ENCODE measurements at places on chromosomes 6 and 20.

- no peak for DNase-seq
These were observed 18.9 kb downstream of the VPS52 start for GRCh38 chr6:33252759-33253158.

- DNase-seq: no peak
These were observed 112.8 kb upstream of the BMP2 start for GRCh38 chr20:6654513-6655252.

DNA sequence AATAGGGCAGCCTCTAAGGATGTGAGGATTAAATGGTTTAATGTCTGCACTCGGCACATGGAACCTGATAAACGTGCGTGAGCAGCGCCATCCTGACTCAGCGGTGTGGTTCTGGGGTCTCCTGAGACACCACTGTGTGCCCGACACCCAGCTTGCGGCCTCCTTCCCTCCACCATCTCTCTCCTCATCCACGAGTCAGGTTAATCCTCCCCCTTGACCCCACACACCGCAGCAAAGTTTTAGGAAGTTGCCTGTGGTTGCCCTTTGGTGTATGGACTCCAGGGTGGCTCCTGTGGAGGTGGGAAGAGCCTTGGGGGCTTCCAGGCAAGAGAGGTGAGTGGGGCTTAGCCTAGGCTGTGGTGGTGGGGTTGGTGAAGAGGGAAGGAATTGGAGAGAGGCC is 68.2 kb downstream of the PHACTR3 start:
- DNase-seq: no peak

DNA sequence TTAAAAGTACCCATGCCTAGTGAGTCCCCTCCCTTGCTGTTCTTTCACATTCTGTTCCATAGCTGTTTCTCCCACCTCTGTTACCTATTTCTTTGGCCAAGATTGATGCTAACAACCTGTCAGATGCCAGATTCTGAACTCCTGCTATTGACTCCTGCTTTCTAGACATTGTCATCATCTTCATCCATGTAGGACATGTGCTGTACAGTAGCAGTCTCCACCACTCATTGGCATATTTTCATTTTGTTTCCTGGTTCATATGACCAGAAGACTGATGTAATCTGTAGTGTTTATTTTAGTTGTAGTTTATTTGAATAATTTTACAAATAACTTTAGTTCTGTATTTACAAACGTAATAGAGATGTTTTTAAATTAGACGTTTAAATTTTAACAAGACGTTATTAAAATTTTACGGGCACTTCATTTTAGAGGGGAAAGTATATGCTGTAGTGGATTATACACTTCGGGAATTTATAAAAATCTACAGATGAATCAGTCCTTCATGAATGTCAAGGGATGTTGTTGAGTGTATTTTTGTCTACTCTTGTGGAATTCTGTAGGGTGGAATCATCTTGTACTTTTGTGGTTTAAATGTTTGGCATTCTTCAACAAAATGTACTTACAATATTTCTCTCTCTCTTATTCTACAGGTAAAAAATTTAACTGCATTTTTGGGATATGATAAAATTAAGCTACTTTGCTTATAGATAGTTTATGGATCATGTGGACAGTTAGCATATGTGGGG is 34.1 kb downstream of the TRMT11 start:
- DNase-seq: no peak

DNA sequence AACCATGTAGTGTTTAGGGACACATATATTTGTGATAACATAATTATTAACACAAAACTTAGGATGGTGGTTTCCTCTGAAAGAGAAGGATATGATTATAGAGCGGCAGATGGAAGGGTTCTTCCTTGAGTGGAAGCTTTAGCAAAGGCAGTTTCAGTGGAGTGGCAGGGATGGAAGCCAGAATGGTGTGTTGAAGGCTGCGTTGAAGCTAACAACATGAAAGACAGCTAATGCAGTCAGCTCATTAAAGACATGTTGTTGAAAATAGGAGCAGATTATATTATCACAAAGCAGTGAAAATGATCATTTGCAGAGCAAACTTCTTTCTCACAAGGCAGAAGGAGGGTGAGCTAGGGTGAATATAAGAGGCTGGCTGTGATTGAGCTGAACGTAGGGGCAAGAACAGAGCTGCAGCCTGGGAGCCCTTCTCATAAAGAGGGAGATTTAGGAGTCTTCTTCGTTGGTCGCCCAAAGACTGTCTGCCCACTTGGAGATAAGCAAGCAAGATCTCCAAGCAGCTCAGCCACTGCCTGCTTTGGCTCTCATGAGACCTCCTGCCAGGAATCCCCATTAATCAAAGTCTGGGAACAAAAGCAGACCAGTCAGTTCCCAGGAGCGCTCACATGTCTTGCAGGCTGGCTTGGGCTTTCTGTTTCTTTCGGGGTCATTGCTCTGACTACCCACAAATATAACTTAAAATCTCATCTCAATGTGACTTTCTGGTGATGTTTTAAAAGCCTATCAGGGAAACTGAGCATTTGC is 2.6 kb upstream of the ANKRD6 start:
- no peak for DNase-seq

- no peak for DNase-seq
These were observed 145.1 kb upstream of the ZNF184 start for GRCh38 chr6:27617700-27618689.

GRCh38 chr6:168469521-168469920 is 28.5 kb downstream of the SMOC2 start:
- DNase-seq: no peak

GRCh38 chr6:16761471-16762267 is 409 bp upstream of the ATXN1 start:
- DNase-seq: peak; percentile 86

DNA sequence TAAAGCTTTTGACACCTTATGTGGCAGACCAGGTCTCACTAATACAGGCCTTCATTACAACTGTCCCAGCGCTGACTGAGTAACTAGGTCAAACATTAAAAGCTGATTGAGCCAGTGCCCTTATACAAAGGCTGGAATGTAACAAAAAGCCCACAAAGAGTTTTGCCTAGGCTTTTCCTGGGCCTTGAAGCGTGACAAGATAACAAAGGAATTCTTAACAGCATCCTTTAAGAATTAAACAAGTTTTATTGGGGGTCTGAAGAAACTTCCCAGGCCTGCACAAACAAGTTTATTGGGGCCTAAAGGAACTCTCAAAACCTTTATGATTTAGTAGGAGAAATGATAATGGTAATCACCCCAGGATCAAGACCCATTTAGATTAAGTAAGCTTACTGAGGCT is 267.6 kb upstream of the FAM83B start:
- DNase-seq: no peak

GRCh38 chr6:136751991-136752390 is 40.3 kb downstream of the MAP3K5 start:
- DNase-seq: no peak

GRCh38 chr6:91904586-91905164 is 1317.8 kb upstream of the MAP3K7 start:
- DNase-seq: no peak

DNA sequence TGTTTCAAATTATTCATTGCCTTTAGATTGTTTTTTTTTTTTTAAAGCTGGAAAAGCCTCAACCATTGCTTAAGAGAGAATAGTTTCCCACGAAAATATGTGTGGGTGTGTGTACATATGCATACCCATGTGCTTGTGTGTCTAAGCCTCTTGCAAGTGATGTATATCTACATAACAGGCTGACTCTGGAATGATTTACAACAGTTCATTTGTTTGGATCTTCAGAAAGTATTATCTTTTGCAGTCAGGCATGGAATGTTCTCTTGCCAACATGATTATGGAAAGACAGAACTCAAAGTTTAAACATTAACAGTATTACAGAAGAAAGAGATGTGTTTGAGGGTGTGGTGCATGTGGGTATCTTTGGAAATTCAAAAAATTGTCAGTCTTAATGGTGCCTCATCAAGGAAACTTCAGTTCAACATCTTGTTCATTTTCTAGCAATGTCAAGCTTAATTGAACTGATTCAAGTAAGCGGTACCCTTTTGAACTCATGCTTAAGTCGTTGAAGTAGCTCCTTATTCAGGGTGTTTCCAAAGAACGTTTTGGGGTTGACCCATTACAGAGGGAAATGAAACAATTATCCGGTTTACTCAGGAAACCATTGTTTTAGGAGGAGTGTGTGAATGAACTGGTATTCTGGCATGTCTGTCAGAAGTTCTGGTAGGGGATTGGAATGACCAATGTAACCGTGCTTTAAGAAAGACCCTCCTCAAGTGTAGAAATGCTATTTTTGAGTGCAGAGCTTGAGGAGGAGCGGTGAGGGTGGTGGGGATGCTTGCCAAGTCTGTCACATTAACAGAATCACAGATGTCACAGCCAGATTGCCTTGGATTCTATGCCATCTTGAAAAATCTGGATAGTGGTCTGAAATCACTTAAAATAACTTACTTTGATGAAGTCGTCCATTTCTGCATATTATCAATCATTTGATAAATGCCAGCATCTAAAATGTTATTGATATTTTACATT is 60.3 kb downstream of the ADGRG6 start:
- DNase-seq: no peak

DNA sequence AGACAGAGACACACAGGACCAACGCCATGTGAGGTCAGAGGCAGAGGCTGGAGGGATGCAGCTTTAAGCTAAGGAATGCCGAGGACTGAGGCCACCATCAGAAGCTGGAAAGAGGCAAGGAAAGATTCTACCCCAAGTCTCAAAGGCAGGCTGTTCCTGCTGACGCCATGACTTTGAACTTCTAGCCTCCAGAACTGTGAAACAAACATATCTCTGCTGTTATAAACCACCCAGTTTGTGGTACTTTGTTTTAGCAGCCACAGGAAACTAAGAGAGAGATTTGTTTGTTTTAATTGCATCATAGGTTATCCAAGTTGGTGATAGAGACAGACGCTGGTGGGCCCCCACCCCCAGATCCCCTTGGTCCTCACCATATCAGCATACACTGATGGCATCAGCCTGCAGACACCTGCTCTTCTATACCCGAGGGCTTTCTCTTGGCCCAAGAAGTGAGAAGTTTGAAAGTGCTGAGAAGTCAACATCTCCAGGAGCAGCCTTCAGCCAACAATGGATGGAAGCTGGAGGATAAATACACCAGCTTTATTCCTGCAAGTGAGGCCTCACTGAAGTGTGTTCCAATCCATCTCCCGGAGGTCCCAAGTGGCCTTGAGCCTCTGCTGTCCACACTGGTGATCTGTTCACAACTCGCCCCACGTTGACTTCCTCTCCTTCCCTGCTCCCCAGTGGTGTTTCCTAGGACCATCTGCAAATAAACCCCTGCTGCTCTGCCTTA is 154.7 kb downstream of the BTBD3 start:
- no peak for DNase-seq

DNA sequence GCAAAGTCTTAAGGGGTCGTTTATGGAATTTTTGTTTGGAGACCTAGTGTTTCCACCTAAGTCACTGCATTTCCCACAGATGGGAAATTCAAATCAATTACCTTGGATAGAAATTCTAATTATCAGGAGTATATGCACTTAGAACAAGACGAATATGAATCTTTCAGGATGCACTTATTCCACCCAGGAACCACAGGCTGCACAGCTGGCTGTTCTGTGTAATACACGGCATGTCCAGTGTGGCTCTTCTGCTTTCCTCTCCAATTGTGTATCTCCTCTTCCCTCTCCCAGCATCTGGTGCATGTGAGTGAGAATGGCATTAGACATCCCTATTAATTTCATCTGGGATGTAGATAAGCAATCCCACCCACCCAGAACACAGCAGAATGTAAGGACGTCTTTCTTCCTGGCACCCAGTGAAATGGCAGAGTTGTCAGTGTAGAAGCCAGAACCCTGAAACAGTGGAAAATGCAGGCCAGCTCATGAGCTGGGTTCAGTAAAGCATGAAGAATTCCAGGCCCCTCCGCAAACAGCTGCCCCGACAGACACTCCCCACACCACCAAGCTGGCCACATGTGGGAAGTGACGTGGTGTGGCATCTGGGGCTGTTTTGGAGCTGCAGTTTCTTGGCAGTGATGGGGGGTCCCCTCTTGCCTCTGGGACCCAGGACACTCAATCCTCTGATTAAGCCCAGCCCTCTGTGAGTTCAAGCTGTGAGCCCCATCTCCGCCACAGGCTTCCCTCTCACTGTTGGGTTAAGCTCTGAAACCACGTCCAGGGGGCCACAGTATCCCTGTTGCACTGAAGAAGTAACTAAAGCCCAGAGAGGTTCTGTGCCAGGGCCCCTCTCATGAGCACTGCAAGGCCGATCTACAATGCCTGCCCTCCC is 180.1 kb upstream of the CST7 start:
- DNase-seq: no peak

DNA sequence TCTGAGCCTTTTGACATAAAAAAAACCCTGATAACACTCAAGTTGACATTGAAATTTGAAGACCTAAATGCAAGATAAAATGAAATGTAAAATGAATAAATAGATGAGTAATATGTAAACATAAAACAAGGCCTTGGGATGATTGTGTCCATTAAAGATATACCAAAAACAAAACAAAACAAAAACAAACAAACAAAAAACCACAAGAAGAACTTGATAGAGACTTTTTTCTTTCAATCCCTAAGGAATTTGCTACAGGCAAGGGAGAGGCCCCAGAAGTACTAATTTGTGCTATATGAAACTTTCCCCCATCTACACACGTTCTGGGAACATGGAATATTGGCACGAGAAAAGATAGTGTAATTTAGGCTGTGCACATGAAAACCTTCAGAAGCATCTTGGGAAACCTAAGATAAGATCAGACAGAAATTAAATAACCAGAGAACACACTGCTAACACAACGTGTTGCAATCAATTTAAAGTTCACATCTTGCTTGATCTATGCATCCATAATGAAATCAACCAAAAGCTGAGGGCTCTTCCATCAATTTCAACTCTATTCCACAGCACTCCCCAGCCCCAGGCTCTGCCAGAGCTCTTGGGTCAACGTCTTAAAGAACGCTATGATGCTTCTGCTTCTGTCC is 201.1 kb upstream of the RREB1 start:
- DNase-seq: no peak

GRCh38 chr6:105817370-105817769 is 268.8 kb upstream of the PRDM1 start:
- no peak for DNase-seq

DNA sequence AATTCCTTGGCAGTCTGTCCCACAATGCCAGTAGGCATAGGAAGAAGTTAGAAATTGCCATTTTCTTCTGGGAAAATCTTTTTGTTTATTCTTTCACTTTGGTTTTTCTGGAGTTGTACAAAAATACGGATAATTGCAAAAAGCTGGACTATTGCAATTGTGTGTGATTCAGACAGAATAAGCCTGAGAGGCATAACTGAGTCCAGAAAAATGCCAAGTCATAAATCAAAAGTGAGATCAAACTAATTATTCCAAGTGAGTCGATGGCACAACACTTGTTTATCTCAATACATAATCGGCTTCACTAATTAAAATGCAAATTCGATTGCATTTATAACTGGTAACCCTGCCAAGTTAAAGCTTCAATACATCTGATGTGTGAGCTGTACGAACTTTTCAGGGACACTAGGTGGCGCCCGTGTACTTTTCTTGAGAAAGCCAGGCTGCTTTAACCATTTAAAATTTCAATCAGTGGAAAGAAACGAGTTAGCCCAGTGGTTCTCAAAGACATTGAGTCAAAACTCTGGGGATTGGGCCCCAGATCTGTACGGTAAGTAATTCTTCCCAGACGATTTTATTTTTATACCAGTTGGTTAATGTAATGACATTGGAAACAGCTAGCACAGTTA is 102.6 kb downstream of the LAMP5 start:
- peak; percentile 15 for DNase-seq

- no peak for DNase-seq
These were observed 120.7 kb upstream of the NT5E start for GRCh38 chr6:85329196-85329595.
